Heart left ventricle (tissue), 16 donors: ENCODE measurements at places on chromosomes 5 and 9. TPM values are rescaled to one million over a fixed set of nuclear protein-coding genes. Genes with fewer than 3 reads are reported as not detected.

GRCh38 chr5:131289738-131290137 is 25.9 kb downstream of the CDC42SE2 start:
- H3K36me3 ChIP-seq = peaks cover 23% of the 10 kb centered on the region
- no peak overlapping the region for H3K27ac ChIP-seq
- no peaks in the 10 kb centered on the region for H3K4me1 ChIP-seq

GRCh38 chr5:98781964-98782363 is 8.5 kb downstream of the RGMB start:
- no peak overlapping the region for H3K27ac ChIP-seq
- peaks cover 14% of the 10 kb centered on the region for H3K4me1 ChIP-seq
- H3K4me3 ChIP-seq = no peak overlapping the region

INSL6 gene
- not detected for total RNA-seq

GRCh38 chr9:89323390-89323789 is 5.1 kb downstream of the SECISBP2 start:
- H3K27ac ChIP-seq = no peak overlapping the region
- H3K27me3 ChIP-seq = no peaks in the 10 kb centered on the region
- H3K36me3 ChIP-seq = peaks cover 43% of the 10 kb centered on the region
- H3K4me1 ChIP-seq = peaks cover 43% of the 10 kb centered on the region
- DNase-seq = no peak

TOR4A gene
- total RNA-seq = 18.5 TPM

- H3K27me3 ChIP-seq = peaks cover 49% of the 10 kb centered on the region
- no peak overlapping the region for H3K4me3 ChIP-seq
- H3K27ac ChIP-seq = no peak overlapping the region
- H3K36me3 ChIP-seq = no peaks in the 10 kb centered on the region
- no peaks in the 10 kb centered on the region for H3K4me1 ChIP-seq
Measured at GRCh38 chr9:36765468-36766341, 193.0 kb downstream of the MELK start.

DNA sequence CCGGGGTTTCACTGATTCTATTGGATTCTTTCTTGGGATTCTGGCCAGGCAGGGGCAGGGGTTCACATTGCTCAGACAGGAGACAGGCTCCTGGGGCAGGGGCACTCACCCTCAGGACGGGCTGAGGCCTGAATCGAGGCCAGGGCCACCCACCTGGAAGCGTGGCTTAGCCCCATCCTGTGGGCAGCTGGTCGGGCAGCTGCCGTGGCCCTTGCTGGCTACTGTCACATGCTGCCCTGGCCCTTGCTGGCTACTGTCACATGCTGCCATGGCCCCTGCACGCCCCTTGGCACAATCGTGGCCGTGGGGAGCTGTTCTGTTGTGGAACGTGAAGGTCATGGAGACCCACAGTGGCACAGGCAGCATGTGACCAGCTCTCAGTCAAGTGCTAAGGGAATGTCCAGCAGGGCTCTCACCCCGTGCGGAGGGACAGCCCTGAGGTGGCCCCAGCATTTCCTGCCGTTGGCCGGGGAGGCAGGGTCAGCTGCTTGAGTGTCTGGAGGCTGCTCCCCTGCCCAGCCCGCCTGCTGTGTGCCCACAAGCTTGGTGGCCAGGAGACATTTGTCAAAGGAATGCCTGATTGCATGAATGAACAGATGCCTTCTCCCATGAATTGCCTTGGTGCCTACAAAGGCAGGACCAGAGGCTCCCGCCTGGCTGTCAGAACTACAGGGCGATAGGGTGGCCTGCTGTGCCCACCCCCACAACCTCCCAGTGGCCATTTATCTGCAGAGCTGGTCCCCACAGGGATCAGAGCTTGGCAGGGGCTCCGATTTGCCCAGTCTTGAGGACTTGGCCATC is 16.9 kb upstream of the TMEM250 start:
- no peak for DNase-seq
- H3K4me3 ChIP-seq = no peak overlapping the region
- peaks cover 20% of the 10 kb centered on the region for H3K27me3 ChIP-seq
- peaks cover 4% of the 10 kb centered on the region for H3K4me1 ChIP-seq
- H3K36me3 ChIP-seq = no peaks in the 10 kb centered on the region

GRCh38 chr5:42858687-42859086 is 47.0 kb upstream of the SELENOP start:
- DNase-seq = no peak
- peaks cover 20% of the 10 kb centered on the region for H3K4me1 ChIP-seq
- H3K36me3 ChIP-seq = no peaks in the 10 kb centered on the region
- no peaks in the 10 kb centered on the region for H3K27me3 ChIP-seq
